ENCODE measurements at places on chromosomes 1 and 21. TPM values are rescaled to one million over a fixed set of nuclear protein-coding genes. Genes with fewer than 3 reads are reported as not detected.

DNA sequence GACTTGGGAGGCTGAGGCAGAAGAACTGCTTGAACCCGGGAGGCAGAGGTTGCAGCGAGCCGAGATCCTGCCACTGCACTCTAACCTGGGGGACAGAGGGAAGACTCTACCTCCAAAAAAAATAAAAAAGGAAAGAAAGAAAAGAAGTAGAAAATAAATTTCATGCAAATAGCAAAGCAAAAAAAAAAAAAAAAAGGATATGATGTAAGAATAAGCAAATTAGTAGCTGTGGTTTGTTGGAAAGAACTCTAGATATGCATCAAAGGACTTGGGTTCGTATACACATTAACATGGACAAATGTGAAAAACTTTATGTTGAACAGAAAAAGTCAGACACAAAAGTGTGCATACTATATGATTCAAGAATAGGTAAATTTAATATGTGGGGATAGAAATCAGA lies 11.9 kb downstream of the WASF2 start:
- DNase-seq: no peak

DNA sequence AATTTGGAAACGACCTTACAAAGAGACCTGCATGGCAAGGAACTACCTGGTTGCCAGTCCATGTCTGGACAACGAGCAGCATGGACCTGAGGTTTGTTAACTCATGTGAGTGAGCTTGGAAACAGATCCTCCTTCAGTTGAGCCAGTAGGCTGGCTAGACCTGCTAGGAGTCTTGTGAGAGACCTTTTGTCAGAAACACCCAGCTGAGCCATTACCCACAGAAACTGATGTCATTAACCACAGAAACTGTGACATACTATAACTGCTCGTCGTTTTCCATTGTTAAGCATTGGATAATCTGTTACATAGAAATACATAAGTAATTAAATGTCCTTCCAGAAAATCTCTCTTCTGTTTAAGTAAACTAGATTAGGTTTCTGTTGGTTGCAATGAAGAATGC lies 211.1 kb upstream of the C21orf91 start:
- DNase-seq: no peak

- DNase-seq: no peak
Measured at GRCh38 chr1:226250511-226250910, 27.0 kb downstream of the MIXL1 start.

DNA sequence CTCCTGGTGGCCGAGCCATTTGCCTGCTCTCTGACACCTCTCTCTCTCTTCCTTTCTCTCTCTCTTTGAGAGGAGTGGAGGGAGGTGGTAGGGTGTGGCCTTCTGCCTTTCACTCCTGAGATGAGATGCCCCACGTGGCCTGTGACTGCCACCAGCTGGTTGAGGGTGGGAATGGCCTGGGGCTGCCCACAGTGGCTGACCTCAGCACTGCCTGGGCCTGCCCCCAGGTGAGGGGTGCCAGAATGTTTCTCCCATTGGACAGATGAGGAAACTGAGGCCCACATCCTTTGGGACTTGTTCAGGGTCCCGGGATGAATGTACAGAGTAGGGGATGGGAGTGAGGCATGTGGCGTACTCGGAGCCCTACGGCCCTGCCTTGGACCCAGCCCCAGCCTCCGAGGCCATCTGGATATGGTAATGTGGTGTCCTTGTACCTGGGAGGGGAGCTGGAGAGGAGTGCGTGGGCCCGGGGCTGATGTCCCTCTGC lies 12.7 kb upstream of the C1orf167 start:
- DNase-seq: no peak

- no peak for DNase-seq
Measured at GRCh38 chr1:212437179-212437798, 4.6 kb downstream of the NENF start.

GRCh38 chr1:24309762-24310485 lies 9.2 kb upstream of the GRHL3 start:
- DNase-seq: no peak

GRCh38 chr1:19139711-19140110 lies 70.4 kb downstream of the UBR4 start:
- no peak for DNase-seq

DNA sequence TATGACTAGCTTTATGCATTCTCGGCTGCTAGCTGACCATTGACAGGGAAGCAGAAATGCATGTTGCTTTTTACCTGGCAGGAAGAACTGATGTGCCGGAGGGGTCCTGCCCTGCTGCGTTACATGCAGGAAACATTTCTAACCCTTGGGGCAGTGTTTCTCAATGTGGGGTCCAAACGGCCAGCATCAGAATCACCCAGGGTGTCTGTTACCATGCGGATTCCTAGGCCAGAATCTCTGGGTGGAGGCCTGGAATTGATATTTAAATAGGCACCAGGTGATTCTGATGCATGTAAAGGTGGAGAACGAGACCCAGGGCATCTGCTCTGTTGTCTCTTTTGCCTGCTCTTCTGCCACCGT lies 182.7 kb downstream of the PCP4 start:
- no peak for DNase-seq

GRCh38 chr1:1788646-1789431 lies 10.6 kb upstream of the NADK start:
- no peak for DNase-seq

DNA sequence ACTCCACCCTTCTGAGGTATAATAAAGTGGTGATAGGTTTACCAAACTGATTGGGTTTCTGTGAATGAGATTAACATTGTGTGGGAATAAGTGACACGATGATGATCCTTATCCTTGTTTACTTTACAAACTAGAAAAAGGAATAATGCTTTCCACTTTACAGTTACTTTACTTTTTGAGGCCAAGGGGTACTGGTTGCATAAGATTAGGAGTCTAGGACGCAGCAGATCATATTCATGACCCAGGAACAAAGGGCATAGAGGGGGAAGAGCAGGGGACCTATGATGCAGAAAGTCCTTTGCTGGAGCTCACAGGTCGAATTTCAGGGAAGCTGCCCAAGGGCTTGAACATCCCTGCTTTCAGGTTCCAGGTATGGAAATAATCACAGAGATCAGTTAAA lies 20.4 kb downstream of the FGGY start:
- DNase-seq: no peak

GRCh38 chr1:22334860-22335550 lies 116.6 kb upstream of the ZBTB40 start:
- DNase-seq: no peak

GRCh38 chr1:28258628-28259251 lies 578 bp upstream of the SESN2 start:
- DNase-seq: no peak

Gene CFHR2
- not detected for total RNA-seq

DNA sequence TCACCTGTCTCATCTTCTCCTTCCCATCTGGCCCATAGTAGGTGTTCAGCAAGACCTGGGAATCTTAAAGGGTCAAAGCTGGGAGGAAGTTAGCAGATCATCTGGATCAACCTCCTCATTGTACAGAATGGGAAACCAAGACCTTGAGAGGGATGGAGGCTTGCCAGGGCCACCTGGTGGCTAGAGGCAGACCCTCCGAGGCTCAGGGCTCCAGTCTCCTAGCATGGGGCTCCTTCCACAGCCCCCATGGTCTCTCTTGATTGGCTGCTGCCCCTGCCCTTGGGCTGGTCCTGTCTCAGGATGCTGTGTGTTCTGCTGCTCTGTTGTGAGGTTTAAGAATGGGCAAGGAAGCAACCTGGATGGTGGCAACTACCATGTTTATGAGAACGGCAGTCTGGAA lies 68.7 kb upstream of the CNTN2 start:
- no peak for DNase-seq

- DNase-seq: no peak
Measured at GRCh38 chr1:41379738-41380130, 18.5 kb downstream of the FOXO6 start.

Gene SYCP1
- total RNA-seq: not detected

Gene LAX1
- 2.2 TPM for total RNA-seq

Gene TMOD4
- not detected for total RNA-seq

Gene RIT1
- total RNA-seq: 49.6 TPM

DNA sequence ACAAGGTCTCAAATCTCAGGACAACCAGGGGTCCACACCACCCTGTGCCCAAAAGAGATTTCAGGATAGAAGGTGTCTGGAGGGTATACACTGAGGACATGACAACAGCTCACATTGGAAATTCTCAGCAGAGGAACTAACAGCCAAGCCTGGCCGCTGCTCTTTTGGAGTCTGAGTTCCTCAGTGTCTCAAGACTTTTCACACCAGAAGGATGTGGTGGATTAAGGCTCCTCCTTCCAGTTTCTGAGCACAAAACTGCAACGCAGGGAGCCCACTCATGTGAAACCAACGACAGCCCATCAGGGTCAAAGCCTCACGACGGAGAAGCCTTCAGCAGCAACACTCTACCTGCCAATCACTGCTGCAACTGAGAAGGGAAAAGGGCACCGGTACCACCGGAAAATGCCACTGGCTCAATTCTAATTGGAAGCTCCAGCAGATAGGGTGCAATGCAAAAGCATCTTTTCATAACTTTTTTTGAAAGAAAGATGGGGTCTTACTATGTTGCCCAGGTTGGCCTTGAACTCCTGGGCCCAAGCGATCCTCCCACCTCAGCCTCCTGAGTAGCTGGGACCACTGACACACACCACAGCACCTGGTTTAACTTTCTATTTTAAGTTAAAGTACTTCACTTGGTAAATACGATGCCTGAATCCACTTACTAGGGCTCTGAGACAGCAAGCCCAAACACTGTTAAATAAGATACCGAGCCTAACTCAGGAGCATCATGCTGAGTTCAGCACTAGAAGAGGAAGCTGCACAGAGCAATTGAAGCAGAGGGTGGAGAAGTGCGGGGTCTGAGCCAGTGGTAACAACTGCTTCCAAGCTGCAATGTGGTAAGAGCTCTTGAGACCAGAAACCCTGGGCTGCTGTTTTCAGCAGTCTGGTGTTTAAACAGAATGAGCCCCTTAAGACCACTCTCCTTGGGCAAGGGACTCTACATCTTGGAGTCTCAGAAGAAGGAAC lies 7.8 kb downstream of the CAPZB start:
- DNase-seq: no peak

DNA sequence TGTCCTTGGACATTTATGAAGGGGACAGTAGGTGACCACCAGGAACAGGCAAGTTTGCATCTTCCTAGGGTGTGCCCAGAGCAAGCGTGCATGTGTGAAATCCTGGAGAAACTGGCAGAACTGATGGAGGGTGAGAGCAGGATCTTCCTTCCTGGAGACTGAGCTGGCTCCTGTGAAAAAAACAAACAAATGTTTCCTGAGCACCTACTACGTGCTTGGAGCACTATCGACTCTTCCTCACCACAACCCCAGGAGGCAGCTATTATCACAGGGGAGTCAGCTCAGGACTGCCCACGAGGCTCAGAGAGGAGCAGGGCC lies 1.5 kb upstream of the EDN2 start:
- no peak for DNase-seq

Gene GUCA2A
- not detected for total RNA-seq

GRCh38 chr1:66108624-66109023 lies 315.9 kb downstream of the PDE4B start:
- no peak for DNase-seq

Gene SLAMF8
- total RNA-seq: 12.8 TPM

Gene CYP4A22
- 0.18 TPM for total RNA-seq

Gene NID1
- 63.3 TPM for total RNA-seq

GRCh38 chr1:64171246-64171645 lies 32.2 kb upstream of the UBE2U start:
- no peak for DNase-seq

DNA sequence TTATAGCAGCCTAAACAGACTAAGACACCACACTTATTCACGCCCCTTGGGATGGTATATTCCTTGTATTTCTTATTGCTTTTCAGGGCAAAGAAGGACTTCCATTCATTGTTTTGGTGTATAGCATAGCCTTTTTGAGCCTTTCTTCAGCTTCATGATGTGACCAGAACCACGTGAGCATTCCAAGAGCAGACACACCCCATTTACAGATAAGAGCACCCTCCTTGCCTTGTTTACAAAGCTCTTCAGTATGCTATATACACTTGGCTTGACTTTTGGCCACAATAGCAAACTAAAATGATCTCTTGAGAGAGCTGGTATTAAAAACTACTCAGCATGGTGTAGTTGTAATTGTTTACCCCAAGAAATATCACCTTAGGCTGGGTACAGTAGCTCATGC lies 78.7 kb downstream of the PIK3R3 start:
- no peak for DNase-seq

Gene FAM229A
- 6.5 TPM for total RNA-seq

Gene KRTAP11-1
- total RNA-seq: not detected

- DNase-seq: no peak
Measured at GRCh38 chr1:42924851-42925760, 33.6 kb downstream of the SLC2A1 start.

DNA sequence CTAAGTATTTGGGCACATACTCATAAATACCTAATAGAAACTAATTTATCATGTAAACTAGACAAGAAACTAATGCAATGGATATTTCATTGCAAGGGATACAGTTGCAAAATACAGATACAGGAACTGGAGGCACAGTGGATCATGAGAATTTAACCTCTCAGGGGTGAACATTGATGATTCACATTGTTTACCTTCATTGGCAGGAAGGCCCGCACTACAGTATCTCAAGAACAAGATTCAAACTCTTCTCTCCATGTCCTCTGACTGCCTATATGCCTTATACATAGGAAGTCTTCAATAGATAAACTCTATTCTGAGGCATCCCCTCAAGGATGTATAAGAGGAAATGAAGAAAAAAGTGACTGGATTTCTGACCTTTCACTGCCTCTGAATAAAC lies 18.4 kb upstream of the PTBP2 start:
- DNase-seq: no peak

DNA sequence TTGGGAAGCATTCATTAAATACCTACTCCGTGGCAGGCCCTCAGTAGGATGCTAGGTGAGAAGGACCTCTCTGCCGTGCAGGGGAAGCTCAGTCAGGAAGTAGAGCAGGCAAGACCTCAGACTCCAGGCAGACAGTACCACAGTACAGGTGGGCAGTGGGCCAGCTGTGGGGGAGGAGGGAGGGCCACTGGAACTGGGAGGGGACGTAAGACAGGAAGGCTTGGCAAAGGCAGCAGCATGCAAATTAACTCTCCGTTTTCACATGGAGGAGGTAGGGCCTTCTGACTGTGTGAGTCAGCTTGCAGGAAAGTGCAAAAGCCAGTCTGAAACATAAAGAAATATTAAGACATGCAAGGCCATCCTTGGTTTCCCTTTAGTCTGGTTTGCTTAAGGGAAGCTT lies 157.7 kb downstream of the TRIM33 start:
- peak; percentile 77 for DNase-seq

Measured in aorta (tissue), 5 donors.